ENCODE measurements at places on chromosomes 12 and 14.

GRCh38 chr14:80167793-80168448 is 43.4 kb downstream of the DIO2 start:
- DNase-seq: no peak

DNA sequence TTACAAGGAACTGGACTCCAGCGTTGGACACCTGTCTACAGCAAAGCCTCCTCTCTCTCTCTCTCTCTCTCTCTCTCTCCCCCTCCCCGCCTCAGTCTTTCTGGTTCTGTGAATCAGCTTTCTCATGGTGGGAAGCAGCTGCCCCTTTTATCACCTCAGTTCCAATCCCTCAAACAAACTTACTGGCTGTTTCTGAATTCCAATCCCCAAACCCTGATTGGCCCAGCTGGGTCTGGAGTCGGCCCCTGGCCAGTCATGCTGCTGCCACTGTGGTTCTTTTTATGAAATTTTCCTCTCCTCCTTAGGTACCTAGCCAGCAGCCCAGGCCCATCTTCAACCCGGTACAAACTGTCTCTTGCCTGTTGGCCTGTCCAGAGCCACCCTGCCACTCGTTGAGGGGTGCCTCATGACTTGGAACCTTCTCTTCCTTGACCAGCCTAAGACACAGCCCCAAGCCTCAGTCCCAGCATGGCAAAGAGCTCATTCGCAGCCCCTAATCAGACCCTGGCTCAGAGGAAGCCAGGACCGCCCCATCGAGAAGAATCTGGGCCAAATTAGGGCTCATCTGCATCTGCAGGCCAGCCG is 9.4 kb upstream of the MORN3 start:
- DNase-seq: no peak

- no peak for DNase-seq
These were observed 217.7 kb downstream of the SLC15A4 start for GRCh38 chr12:128606051-128606450.

DNA sequence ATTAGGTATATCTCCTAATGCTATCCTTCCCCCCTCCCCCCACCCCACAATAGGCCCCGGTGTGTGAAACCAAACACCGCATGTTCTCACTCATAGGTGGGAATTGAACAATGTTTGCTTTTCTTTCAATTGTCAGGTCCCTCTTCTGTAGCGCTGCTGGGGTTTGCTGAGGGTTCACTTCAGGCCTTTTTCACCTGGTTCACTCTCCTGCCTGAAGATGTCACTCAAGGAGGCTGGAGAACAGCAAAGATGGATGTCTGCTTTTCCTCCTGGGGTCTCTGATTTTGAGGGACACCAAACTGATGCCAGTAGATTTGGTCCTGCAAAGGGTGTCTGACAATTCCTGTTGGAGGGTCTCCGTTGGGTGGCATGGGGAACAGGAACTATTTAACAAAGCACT is 35.8 kb downstream of the KLRK1 start:
- no peak for DNase-seq

GRCh38 chr14:50069325-50069724 is 47.0 kb downstream of the VCPKMT start:
- no peak for DNase-seq

GRCh38 chr14:103207388-103208072 is 84.3 kb downstream of the TNFAIP2 start:
- no peak for DNase-seq

DNA sequence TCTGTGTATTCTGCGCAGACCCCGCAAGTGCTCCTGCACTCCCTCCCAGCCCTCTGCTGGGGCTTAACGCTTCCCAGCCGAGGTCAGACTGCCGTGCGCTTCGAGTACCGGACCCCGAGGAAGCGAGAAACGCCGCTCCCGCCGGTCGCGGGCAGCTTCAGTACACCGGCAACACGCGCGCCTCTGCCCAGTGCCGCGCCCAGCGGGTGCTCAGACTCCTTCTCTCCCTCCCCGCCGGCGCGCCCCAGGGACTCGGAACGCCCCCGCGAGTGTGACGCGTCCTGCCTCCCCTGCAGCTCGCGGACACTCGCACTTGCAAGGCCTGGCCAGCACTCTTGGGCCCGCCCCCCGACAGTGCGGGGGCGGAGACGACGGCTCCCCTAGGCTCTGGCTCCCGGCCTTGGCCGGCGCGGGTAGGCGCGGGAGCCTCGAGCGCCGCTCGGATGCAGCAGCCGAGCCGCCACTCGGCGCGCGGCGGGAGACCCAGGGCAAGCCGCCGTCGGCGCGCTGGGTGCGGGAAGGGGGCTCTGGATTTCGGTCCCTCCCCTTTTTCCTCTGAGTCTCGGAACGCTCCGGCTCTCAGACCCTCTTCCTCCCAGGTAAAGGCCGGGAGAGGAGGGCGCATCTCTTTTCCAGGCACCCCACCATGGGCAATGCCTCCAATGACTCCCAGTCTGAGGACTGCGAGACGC is at the start of gene PTGER2:
TSS of gene PTGER2 (plus strand) at position 410 of the 692 bp plus-strand sequence. CDS start at position 647, 237 bp downstream.
- peak; percentile 56 for DNase-seq

DNA sequence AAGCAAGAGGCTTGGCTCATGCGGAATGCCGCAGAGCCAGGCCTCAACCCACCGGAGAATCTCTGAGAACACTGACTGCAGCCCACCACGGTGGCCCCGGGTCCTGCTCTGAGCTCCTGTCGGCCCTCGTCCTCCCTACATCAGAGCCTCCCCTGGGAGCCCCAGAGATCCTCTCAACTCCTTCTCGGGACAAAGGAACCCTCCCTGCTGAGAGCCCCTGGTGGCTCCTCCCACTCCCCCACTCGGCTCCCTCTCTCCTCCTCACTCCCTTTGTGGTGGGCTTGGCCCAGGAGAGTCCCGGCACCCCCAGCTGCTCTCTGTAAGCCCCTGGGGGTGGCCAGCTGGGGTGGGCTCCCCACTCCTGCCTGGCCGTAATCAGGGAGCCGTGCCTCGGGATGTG is 11.1 kb upstream of the INF2 start:
- DNase-seq: no peak

GRCh38 chr14:59532419-59532818 is 44.2 kb downstream of the CCDC175 start:
- DNase-seq: no peak

Measured in activated T-cell treated with anti-CD3 and anti-CD28 coated beads for 1 hour (primary cell).